SJSA1 (cell line): ENCODE measurements at places on chromosomes 2 and 18.

DNA sequence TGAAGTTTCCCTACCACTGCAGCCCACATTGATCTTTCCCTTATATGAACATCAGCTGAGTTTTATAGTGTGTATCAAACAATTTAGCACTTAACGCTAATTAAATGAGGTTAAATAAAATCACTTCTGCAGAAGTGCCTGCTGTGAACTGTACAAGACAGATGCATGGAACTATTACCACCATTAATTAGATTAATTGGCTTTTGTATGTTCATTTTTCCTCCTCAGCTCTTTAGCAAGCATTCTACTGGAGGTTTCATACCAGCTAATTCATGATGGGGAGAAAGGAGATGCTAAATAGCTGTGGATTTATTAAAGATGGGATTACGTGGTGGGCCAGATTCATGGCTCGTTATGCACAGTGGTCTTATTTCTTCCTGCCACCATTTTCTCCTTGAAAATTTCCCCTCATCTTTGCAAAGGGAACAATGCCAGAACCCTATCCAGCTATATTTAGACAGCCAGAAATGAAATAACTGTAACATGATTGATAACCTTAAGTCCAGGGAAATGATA, 96.7 kb downstream of the CNTNAP5 start:
- DNase-seq = no peak

DNA sequence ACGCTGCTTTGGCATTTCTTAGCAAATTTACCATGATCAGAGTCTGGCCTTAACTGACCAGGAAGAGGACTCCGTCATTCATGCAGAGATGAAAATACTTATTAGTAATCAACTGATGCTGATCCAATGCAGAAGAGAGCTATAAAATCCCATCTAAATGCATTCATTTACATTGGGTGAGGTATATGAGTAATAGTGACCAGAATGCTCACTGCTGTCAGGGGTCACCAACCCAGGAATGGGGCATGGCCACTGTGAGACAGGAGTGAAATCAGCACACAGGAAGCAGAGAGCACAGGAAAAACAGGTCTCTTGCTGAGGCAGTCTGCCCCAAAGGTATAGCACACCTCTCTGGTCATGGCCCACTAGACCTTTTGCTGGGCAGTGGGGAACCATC, 68.1 kb upstream of the TMEM247 start:
- DNase-seq = no peak

DNA sequence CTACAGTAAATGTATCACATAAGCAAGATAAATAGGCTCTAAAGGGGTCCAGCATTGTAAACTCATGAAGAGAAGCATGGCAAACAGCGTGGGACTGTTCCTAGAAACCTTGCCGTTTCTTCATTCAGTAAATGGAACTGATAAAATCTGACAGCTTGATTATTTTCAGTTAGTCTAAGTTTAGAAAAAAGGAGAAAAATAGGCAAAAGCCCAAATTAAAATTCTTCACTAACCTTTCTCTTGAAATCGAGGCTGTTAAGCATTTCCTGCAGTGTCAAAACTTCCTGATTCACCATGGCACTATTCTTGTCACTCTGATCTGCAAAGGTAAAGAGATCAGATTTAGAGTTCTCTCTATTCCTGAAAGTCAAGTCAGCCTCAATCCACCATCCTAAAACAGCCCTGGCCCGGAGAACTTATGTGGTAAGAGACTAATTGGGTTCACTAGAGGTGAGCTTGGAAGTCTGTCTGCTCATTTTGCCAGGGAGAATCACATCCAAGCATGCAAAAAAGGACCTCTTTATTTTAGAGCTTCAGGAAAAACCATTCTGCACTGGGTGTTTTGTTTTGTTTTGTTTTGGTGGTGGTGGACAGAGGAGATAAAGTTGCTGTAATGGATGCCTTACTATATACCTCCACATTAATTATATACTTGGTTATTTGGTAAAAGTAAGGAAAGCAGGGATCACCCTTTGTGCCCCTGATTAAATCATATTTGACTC, 52.4 kb upstream of the STAT1 start:
- DNase-seq = no peak

- DNase-seq = no peak
Measured at GRCh38 chr2:239096676-239097427, 249.0 kb downstream of the TWIST2 start.

- no peak for DNase-seq
Measured at GRCh38 chr2:68837164-68837860, 33.9 kb downstream of the BMP10 start.

DNA sequence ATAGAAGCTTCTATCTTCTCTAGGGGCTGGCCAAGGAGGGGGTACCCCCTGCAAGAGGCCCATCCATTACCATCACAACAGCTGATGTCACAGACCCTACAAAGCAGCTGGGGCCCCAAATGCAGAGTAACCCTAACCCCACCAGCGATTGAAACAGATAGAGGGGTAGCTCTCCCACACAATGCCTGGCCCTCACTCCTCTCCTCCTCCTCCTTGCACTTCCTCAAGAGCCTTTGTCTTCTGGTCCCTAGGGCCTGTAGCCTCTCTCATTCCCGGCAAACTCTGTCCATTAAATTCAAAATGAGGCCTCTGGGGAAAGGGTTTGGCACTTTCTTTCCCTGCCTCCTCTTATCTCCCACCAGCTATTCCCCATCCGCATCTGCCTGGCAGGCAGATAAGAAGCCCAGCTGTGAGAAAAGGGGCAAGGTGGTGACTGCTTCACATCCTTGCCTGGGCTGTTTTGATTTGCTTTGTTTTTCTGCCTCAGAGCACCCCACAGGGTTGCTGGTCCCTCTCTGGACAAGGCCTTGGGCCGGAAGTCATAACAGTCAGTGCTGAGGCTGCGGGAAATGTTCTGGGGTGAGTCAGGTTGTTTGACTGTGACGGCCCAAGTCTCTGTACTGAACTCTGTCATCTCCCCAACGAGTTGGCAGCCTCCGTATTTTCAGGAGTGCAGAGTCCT, 26.1 kb upstream of the CYP26B1 start:
- DNase-seq = no peak

DNA sequence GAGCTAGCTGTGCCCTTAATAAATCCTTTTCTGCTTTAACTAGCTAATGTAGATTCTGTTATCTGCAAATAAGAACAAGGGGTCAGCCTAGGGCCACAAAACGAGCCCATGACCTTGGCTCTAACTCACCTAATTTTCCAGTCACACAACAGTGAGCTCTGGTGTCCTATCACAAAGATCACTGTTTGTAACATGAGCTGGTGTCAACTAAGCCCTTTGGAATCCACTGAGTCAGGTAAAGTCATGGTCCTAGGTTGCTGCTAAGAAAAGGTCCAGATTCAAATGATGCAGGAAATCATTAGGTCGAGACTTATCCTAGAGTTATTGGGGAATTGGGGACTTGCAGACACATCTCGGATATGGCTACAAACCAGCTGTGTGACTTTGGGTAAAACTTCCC, 49.9 kb downstream of the ST8SIA5 start:
- DNase-seq = no peak

GRCh38 chr2:219626540-219626939, 890 bp upstream of the SLC4A3 start:
- no peak for DNase-seq

GRCh38 chr18:56545464-56545863, 92.9 kb downstream of the TXNL1 start:
- no peak for DNase-seq

GRCh38 chr18:46169464-46169941, 65.3 kb downstream of the HAUS1 start:
- DNase-seq = peak; percentile 67

DNA sequence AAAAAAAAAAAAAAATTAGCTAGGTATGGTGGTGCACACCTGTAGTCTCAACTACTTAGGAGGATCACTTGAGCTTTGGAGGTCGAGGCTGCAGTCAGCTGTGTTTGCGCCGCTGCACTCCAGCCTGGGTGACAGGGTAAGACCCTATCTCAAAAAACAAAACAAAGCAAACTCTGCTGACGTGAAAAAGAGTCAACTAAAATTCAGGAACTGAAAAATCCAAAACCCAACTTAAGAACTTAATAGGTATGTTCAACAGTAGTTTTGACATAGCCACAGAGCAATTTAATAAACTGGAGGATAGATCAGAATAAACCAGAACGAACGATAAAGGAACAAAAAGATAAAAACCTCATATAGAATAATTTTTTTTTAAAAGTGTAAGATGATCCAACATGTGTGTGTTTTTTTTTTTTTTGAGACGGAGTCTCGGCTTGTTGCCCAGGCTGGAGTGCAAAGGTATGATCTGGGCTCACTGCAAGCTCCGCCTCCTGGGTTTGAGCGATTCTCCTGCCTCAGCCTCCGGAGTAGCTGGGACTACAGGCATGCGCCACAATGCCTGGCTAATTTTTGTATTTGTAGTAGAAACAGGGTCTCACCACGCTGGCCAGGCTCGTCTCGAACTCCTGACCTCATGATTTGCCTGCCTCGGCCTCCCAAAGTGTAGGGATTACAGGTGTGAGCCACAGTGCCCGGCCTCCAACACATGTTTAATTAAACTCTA, 4.3 kb upstream of the ZNF236 start:
- no peak for DNase-seq

DNA sequence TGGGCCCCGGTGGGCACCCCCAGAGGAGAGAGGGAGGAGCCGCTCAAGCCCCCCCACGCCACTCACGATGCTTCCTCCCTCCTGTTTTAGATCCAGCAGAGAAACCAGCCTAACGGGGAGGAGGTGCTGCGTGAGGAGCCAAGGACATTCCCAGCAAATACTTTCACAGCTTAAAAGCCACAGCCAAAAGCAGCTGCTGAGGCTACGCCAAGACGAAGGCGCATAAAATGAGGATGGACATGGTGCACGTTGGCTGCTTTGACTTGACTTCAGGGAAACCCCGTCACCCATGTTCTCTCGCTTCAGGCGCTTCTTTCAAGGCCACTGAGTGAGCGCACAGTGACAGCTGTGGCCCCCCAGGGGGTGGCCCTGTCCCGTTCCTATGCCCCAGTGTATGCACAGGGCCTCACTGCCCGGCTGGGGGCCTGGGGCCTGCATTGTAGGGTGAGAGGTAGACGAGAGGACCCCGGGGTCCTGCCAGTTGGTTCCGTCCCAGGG, 72.1 kb upstream of the PXDN start:
- no peak for DNase-seq

DNA sequence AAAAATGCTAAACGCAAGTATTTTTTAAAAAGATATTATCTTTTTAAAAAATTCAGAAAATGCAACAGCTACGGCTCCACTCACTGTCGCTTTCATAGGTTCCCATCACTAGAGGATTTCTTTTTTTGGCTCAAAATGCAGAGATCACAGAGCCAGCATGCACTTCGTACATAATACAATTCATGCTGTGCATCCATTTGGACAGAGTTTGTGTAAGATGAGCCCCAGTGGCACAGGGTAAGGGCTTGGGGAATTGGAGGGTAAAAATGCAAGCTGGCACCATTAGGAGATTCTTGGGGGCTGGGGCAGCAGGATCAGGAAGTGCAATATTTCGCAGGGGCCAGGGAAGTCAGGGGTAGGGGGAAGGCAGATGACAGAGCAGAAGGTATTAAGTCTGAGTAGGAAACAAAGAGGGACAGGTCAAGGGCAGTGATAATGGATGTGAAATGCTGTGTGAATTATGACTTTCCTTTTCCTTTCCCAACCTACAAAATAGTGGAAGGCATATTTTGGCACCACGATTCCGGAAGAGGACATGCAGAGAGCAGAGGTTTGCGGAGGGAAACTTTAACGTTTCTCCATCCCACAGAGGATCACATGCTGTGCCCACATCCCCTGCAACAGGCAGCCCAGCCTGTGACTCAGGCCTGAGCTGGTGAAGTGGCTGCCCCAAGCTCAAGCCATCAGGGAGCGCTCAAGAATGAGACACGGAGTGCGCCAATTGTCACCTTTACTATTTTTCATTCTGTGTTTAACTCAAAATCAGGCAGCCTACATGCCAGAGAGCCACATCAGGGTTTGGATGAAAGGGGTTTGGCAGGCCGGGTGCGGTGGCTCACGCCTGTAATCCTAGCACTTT, 4.7 kb downstream of the CAPG start:
- no peak for DNase-seq

- no peak for DNase-seq
Measured at GRCh38 chr2:158741625-158742024, 53.5 kb upstream of the DAPL1 start.

DNA sequence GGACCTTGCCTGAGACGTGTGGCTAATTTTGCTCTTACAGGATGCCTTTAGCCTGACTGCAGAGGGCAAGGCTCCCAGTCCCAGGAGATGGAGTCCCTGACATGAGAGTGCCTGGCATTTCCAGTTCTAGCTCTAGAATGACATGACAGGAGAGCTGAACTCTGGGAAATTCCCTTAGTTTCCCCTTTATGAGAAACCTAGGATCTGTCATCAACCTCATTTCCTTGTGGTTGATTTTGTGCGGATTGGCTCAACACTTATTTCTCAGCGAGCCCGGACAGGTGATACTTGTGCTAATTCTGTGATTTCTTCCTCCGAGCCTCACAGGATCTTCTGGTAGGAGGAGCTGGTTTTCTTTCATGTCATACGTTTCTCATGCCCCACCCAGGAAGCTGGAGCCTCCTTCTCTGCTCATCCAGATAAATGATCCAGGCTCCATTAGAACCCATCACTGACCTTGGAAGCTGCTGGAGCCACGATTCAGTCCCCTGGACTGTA, at the start of gene IL36G:
Gene IL36G (plus strand): TSS at position 448 of the 498 bp plus-strand sequence. CDS start 633 bp downstream, outside the sequence.
- no peak for DNase-seq

GRCh38 chr18:79508565-79509535, 113.1 kb downstream of the NFATC1 start:
- no peak for DNase-seq

DNA sequence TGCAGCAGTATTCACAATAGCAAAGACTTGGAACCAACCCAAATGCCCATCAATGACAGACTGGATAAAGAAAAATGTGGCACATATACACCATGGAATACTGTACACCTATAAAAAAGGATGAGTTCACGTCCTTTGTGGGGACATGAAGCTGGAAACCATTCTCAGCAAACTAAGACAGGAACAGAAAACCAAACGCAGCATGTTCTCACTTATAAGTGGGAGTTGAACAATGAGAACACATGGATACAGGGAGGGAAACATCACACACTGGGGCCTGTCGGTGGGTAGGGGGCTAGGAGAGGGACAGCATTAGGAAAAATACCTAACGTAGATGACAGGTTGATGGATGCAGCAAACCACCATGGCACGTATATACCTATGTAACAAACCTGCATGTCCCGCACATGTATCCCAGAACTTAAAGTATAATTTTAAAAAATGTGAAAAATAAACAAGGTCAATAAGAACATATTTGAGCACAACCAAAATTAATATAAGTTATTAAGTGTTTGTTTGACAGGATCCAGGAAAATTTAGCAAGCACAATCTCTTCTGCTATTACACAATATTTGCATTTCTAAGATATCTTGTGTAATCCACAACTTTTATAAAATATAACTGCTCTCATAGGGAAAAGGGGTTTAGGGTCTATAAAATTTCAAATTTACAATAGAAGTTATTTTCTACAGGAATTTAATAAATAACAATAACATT, 22.9 kb downstream of the CCBE1 start:
- DNase-seq = no peak

- peak; percentile 65 for DNase-seq
Measured at GRCh38 chr2:149743842-149744448, 156.4 kb upstream of the MMADHC start.

- no peak for DNase-seq
Measured at GRCh38 chr2:103276869-103277268, 515.0 kb downstream of the TMEM182 start.

- DNase-seq = no peak
Measured at GRCh38 chr2:225637259-225637658, 237.7 kb downstream of the NYAP2 start.

GRCh38 chr18:77487951-77488740, 238.5 kb downstream of the GALR1 start:
- DNase-seq = no peak

- no peak for DNase-seq
Measured at GRCh38 chr18:62959481-62959880, 244.1 kb downstream of the PHLPP1 start.

GRCh38 chr2:165500816-165501215, 31.3 kb downstream of the CSRNP3 start:
- DNase-seq = no peak
